Glomerular endothelial cell (primary cell): ENCODE measurements at places on chromosomes 12 and 14. TPM values are rescaled to one million over a fixed set of nuclear protein-coding genes. Genes with fewer than 3 reads are reported as not detected.

DNA sequence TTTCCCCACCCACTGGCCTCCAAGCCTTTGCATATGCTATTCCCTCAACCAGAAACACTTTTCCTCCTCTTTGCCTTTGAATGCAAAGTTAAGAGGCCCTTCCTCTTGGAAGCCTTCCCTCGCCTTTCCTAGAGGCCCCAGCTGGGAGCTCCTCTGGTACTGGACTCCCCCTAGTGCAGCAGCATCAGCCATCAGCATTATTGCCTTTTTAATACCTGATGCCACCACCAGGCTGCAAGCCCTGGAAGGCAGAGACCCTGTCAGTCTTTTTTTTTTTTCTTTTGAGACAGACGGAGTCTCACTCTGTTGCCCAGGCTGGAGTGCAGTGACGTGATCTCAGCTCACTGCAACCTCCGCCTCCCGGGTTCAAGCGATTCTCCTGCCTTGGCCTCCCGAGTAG is 19.1 kb upstream of the PLA2G1B start:
- DNase-seq = no peak

GRCh38 chr14:35687335-35687939 is 121.7 kb downstream of the RALGAPA1 start:
- no peak for DNase-seq

- DNase-seq = no peak
Observed at GRCh38 chr12:128531170-128531569, 264.2 kb downstream of the TMEM132C start.

DNA sequence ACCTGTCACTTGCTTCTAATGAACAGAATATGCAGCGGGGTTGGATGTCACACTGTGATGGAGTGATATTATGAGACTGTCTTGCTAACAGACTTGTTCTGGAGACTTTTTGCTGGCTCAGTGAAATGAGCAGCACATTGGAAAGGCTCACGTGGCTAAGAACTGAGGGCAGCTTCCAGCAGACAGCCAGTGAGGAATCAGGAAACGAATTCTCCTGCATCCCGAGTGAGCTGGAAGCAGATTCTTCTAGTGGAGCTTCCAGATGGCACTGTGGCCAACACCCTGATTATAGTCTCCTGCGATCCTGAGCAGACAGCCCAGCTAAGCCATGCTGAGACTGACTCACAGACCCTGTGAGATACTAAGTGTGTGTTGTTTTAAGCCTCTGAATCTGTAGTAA is 16.1 kb upstream of the TSPAN9 start:
- no peak for DNase-seq

GRCh38 chr12:44581642-44582242 is 294.4 kb downstream of the NELL2 start:
- no peak for DNase-seq

DNA sequence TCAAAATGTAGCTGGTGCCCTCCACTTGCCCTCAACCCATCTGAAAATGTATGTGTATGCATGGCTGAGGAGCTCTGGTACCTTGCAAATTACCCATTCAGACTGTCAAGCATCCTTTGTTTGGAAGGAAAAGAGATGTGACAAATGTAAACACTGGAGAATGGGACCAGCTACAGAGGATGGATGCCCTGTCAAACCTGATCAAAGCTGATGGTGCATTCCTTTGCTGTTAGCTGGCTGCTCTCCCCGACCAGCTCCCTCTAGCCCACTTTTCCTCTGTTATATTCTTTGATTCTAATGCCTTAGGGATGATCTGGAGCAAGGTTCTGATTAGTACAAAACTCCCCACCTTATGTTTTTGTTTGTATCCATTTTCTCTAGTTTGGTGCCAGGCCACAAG is 310.3 kb downstream of the C12orf75 start:
- no peak for DNase-seq

DNA sequence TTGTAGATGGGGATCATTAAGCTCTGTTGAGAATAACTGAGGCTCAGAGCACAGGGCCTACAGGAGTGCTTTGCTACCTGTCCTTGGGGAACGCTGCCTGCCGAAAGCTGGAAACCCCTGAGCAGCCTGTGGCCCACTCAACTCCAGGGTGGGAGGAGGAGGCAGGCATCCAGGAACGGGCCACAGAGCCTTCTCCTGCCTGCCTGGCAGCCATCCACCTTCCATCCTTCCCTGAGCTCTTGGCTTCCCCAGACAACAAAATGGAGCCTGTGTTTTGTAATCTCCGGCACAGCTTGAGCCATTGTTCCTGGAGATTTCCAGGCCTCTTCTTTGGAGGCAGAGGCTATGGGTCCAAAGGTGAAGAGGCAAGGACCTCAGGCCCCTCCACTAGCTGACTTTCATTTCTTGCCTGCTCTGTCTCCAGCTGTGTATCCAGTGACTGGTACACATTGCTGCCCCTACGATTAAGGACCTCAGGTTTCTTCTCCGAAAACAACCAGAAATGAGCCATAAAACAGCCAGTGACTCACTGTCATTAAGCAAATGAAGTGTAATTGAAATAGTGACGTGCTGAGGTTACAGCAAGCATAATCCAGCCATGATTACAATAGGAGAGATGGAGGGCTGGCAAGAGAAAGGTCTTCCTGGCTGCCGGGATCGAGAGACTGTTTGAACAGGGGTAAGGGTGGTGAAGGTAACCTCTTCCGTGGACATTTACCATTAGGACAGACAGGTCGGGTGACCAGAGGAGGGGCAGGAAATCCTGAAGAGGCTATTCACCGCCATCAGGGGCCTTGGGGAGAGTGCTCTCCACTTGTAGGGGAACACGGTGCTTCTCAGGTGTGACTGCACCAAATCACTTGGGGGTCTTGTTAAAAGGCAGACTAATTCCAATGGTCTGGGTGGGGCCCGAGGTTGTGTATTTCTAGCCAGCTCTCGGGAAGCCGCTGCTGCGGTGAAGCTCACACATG is 56.3 kb upstream of the KCNA5 start:
- DNase-seq = no peak

- no peak for DNase-seq
Observed at GRCh38 chr12:65121049-65121955, at the start of gene WIF1. Gene WIF1 (minus strand): TSS chr12:65121305. CDS start chr12:65121191, 114 bp downstream.

DNA sequence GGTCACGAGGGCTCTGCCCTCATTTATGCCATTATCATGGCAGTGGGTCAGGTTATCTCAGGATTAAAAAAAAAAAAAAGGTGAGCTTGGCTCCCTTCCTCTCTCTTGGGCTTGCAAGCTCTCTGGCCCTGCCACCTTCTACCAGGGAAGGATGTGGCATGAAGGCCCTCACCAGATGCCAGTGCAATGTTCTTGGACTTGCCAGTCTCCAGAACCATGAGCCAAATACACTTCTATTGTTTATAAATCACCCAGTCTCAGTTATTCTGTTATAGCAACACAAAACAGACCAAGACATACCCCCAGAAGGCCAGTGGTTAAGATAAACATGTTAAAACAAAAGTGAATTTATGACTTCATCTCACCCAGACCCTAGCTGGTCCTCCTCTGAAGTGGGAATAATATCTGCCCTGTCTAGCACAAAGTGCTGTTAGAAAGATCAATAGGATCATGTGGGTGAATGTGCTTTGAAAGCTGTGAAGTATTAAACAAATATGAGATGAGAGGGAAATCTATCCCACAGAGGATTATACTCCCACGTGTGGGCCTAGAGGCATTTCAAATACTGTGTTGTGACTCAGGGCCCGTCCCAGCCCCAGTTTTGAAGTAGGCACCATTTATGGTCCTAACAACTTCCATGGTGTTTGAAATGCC is 88.6 kb downstream of the NINJ2 start:
- no peak for DNase-seq

The PMEL gene
- 0.58 and 1.1 TPM in 2 replicates for total RNA-seq

GRCh38 chr14:39739796-39740195 is 307.6 kb upstream of the FBXO33 start:
- no peak for DNase-seq

The ARPC3 gene
- 667 and 1,344 TPM in 2 replicates for total RNA-seq

GRCh38 chr12:3604286-3604685 is 113.3 kb downstream of the PRMT8 start:
- no peak for DNase-seq

The ACOT6 gene
- not detected in 2 replicates for total RNA-seq

GRCh38 chr14:95469134-95469481 is 47.3 kb downstream of the SYNE3 start:
- no peak for DNase-seq

DNA sequence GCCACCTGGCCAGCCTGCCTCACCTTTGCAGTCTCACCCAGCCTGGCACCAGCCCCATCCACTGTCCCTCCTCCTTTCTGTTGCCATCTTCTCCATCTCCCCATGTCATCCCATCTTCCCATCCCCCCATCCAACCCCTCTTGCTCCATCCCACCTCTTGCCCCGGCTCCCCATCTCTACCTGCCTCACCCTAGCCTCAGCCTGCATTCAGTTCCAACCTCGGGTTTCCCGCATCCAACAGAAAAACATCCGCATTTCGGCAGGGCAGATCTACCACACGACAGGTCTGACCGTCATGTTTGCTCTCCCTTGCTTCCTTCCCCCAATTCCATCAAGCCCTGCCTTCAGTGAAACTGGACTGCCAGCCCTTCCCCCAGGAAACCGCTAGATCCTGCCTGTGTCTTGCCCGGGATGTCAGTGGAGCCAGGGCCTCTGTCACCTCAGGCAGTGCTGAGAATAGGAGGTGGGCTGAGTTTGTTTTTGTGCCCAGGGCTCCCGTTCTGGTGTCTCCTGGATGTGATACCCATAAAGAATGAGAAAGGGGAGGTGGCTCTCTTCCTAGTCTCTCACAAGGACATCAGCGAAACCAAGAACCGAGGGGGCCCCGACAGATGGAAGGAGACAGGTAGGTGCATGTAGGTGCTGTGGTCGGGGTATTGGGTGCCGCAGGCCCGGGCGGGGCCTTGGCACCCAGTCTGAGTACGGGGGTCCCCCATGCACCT is 2.5 kb downstream of the KCNH3 start:
- DNase-seq = no peak

DNA sequence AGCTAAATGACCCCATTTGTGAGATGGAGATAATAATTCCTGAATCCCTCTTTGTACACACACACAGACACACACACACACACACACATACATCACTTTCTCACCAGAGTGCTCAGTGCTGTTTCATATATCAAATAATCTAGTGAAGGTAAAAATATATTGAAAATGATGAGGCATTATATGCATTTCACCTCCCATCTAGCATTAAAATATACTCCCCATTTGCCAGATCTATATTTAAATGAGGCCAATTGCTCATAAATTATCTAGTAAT is 490.7 kb upstream of the FLRT2 start:
- no peak for DNase-seq
